ENCODE measurements at places on chromosomes 12 and 14. TPM values are rescaled to one million over a fixed set of nuclear protein-coding genes. Genes with fewer than 3 reads are reported as not detected.

The B4GALNT1 gene
- total RNA-seq, result 43.1 TPM

The SMIM41 gene
- not detected for total RNA-seq

The EXD2 gene
- 19.4 TPM for total RNA-seq

The GLIPR1L1 gene
- total RNA-seq, result not detected

The C12orf54 gene
- not detected for total RNA-seq

The POTEM gene
- not detected for total RNA-seq

The SNRNP35 gene
- total RNA-seq, result 33.8 TPM

The GNB3 gene
- 1.5 TPM for total RNA-seq

The SRRM4 gene
- total RNA-seq, result not detected

The CYP27B1 gene
- total RNA-seq, result 5.4 TPM

The COCH gene
- total RNA-seq, result 27.8 TPM

The TSHR gene
- not detected for total RNA-seq

The TTC9 gene
- total RNA-seq, result 0.67 TPM

The NTS gene
- total RNA-seq, result 0.40 TPM

The PPM1H gene
- total RNA-seq, result 5.2 TPM

The BEST3 gene
- total RNA-seq, result not detected

The KRT83 gene
- total RNA-seq, result 1.4 TPM

The B4GALNT3 gene
- total RNA-seq, result 1.4 TPM

The IL26 gene
- not detected for total RNA-seq

The ITGA7 gene
- 0.38 TPM for total RNA-seq

The DEPDC4 gene
- total RNA-seq, result 3.3 TPM

The DRAM1 gene
- 30.8 TPM for total RNA-seq

The FAM161B gene
- total RNA-seq, result 2.1 TPM

The SYT1 gene
- 14.5 TPM for total RNA-seq

The HOXC13 gene
- 4.4 TPM for total RNA-seq

The STAT6 gene
- total RNA-seq, result 68.8 TPM

The SPTB gene
- 0.10 TPM for total RNA-seq

The CLEC4C gene
- total RNA-seq, result not detected

The LMO3 gene
- total RNA-seq, result not detected

The OR4E2 gene
- total RNA-seq, result not detected

The WDHD1 gene
- total RNA-seq, result 13.6 TPM

The MSRB3 gene
- 16.2 TPM for total RNA-seq

Measured in NCI-H460 (cell line).